ENCODE measurements at places on chromosomes 12 and 14.

GRCh38 chr12:49552425-49552824 is 13.6 kb downstream of the KCNH3 start:
- DNase-seq: no peak

- DNase-seq: no peak
Measured at GRCh38 chr12:95126736-95127135, 53.3 kb upstream of the NR2C1 start.

DNA sequence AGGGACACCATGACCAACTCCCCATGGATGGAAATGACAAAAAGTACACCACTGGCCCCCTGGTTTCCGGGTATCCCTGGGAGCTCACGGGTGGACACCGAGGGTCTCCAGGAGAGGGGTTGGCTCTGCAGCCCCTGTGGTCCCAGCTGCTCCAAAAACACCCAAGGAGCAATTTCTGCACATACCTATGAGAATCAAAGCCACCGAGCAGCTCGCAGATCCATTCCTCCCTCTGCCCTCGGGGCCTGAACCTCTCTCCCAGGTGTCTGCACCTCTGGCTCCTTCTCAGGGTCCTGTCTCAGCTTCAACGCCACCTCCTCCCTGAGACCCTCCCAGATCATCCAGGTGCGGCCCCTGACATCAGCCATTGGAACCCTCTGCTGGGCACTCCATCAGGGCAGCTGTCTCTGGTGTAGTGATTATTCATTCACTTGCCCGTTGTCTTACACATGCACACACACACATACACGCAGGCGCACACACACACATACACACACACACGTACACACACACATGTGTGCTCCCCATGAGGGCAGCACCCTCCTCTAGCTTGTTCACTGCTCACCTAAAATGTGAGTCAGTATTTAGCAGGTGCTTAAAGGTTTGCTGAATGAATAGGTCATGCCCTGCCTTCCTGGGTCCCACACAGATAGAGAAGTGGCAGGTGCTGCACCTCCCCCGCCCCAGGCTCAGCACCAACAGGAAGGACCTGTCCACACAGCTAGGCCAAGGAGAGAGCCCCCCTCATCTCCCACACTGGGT is 5.9 kb downstream of the RIMBP2 start:
- DNase-seq: no peak

GRCh38 chr12:71639341-71639760 is 24.3 kb downstream of the ZFC3H1 start:
- DNase-seq: no peak

DNA sequence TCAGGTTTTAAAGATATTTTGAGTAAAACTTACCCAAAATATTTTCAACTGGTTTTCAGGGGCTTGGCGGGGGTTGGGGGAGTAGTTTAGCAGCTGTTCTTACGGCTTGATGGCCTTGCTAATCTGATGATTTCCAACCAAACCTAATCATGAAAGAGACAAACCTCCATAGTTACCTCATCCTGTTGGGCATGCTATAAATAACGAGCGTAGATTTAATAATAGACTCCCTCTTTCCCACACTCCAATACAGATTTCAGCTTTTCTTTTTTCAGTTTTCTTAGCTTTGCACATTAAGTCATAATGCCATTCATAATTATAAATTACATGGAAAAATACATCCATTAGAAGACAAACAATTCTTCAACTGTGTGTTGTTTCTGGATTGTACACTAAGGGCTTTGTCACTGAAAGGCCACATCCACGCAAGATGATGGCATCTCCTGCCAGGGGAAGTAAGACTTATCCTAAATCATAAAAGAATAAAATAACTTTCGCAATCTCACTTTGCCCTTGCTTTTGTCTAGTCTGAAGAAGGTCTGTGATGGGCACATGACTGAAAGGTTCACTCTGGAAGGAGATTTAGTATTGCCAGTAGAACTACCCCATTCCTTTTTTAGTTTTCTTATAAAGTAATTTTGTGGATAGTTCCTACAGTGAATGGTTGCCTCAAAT is 23.2 kb downstream of the ITPR2 start:
- DNase-seq: no peak

- DNase-seq: no peak
Measured at GRCh38 chr14:64873506-64874219, 6.0 kb downstream of the SPTB start.

DNA sequence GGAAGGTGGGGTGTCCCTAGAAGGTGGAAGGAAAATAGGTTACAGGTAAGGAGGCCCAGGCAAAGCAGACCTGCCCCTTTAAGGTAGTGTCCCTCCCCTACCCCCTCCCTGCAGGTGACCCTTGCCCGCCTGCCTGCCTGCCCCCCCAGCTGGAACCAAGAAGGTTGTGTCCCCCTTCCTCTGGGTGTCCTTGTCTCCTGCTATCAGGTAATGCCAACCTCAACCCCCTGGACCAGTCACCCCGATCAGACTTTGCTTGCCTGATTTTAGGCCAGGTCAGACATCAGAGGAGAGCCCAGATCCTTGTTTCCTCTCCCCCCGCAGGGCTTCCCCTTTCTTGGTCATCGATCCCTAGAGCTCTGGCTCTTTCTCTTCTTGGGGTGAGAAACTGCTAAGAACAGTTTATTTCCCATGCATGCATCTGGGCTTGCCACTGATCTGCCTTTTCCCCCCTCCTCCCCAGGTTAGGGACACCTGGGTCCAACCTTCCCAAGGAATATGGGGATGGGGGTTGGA is at the start of gene SLC39A5:
SLC39A5 (plus strand) TSS at position 136 of the 516 bp plus-strand sequence. CDS start 1,224 bp downstream, outside the sequence.
- no peak for DNase-seq

- DNase-seq: no peak
Measured at GRCh38 chr12:2759733-2760132, 35.0 kb upstream of the FKBP4 start.

DNA sequence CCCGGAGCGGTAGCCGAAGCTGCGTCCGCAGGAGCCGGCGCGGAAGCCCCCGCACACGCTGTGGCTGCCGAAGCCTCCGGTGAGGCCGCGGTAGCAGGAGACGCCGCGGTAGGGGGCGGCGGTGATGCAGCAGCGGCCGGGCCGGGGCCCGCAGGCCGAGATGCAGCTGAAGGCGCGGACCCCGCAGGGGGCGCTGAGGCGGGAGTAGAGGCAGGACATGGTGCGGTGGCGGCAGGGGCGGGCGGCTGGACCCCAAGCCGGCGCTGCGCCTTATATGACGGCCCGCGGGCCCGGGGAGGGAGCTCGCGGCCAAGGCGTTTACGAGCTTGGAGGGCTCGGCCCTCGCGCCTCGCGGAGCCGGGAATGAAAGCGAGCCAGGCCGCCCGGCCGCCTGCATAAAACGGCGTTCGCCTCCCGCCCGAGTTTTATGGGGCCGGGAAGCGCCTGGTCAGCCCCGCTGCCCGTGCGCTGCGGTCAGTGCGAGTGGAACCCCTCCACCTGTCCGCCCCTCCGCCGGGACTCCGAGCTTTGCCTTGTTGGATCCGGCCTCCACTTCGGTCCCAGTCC is 16.0 kb upstream of the KRT86 start:
- DNase-seq: no peak

DNA sequence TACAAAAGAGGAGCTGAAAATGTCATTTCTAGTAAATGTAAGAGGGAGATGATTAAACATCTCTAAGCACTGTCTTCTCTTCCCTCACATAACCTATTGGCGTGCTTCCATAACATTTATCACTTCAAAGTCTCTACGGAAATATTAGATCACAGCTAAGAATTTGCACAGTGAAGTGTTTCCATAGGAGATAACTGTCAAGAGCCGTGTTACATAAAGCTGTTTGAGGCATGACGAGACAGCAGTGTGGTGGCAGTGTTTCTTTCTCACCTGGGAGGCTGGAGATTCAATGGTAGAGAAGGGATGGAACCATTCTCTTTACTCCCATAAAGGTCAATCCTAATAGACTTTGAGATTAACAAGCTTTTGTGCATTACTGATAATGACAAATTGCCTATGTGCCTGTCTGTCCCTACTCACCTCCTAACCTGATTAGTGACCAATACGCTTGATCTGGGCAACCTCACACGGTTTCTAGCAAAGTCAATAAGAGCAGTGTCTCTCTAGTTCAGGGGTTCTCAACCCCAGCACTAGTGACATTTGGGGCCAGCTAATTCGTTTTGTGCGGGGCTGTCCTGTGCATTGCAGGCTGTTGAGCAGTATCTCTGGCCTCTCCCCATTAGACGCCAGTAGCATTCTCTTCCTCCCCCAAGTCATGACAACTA is 35.3 kb downstream of the FBXW8 start:
- DNase-seq: no peak

DNA sequence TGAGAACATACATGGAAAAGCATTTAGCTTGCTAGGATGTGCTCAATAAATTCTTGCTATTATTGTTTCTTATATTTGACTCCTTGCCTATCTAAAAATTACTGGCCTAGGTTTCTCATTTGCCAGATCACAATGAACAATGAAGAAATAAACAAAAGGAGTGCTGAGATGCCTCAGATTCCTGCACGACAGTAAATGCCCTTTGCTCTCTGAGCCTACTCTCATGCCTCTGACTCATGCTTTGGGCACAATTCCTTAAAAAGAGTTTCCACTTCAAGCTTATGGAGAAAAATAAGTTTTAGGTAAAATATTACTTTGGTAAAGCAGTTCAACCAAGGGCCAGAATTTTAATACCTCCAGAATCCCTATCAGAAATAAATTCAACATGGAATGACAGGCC is 30.9 kb downstream of the GRIN2B start:
- DNase-seq: no peak

- DNase-seq: no peak
Measured at GRCh38 chr12:85829391-85829790, 6.8 kb downstream of the RASSF9 start.

- no peak for DNase-seq
Measured at GRCh38 chr12:121793440-121793837, at the start of gene RHOF. Gene RHOF (minus strand): TSS chr12:121793688. CDS start chr12:121793633, 55 bp downstream.

DNA sequence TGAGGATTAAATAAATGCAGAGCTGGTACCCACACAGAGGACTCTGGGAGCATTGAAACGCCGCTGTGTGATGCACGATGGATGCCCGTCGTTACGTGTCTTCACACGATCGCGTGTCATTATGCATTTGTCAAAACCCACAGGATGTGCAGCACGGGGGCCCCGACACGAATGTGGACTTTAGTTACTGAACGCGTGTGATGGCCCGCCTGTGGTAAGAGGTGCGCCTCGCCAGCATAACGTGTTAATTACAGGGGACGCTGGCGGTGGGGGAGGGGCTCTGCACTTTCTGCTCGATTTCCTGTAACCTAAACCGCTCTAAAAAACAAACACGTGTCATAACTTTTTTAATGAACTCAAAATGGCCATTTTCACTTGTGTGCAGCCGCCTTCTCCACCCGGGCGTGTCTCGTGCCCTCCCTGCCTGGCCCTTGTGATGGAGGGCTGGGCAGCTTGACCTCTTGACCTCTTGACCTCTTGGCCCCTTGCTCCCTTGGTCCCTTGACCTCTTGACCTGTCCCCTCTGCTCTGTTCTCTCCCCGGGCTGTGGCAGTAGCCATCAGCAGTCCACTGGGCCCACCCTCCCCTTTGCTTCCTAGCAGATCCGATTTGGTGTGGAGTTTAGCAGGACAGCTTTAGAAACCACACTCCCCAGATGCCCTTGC is 33.7 kb upstream of the GALNT9 start:
- no peak for DNase-seq

DNA sequence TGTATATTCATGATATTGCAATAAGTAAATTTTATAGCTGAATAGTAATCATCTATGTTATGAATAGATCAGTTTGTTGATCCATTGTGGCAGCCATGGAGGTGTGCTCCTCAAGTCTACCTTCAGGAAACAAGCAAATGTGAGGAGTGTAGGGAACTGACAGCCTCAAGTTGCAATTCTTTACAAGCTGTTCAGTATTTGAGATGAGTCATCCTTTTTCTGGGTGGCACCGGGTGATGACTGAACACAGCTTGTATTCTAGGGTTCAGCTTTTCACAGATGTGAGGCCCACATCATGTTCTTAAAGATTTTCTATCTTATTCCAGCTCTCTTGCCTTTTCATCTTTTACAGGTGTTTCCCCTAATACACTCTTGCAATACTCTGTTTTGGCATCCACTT is 452.4 kb downstream of the KCNH5 start:
- peak; percentile 63 for DNase-seq

GRCh38 chr12:48947727-48948126 is 9.6 kb downstream of the ARF3 start:
- DNase-seq: no peak

- DNase-seq: no peak
Measured at GRCh38 chr12:80807640-80808288, 91.1 kb downstream of the MYF5 start.

GRCh38 chr12:108565146-108565545 is 2.8 kb downstream of the ISCU start:
- no peak for DNase-seq

GRCh38 chr12:132279184-132279889 is 50.1 kb downstream of the GALNT9 start:
- no peak for DNase-seq

- no peak for DNase-seq
Measured at GRCh38 chr12:46723629-46724419, 102.0 kb downstream of the SLC38A4 start.

GRCh38 chr12:68773582-68773981 is 27.6 kb downstream of the SLC35E3 start:
- no peak for DNase-seq

- DNase-seq: no peak
Measured at GRCh38 chr14:72947366-72948160, 21.3 kb downstream of the DCAF4 start.

GRCh38 chr12:54126696-54127537 is 61.9 kb downstream of the SMUG1 start:
- no peak for DNase-seq

- DNase-seq: no peak
Measured at GRCh38 chr12:33794954-33795353, 227.3 kb upstream of the ALG10 start.

- DNase-seq: no peak
Measured at GRCh38 chr12:116651089-116651488, 86.8 kb downstream of the SPRING1 start.

DNA sequence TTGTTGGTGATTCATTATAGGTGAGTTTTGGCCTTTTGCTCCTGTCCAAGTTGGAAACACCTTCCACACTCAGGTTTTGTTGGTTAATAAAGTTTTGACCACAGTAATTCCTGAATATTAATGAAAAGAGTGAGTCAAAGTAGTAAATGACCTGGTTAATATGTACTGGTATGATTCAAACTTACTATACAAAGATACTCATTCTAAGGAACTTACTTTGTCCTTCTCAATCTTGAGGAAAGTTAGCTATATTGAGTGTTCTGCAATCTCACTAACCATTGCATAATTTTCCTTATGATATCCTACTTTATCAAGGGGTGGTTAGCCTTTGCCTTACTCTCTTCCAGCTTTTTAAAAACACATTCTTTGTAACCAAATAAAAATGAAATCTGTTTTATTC is 20.9 kb upstream of the HECTD1 start:
- DNase-seq: no peak

GRCh38 chr14:55645145-55645544 is 65.1 kb downstream of the KTN1 start:
- DNase-seq: no peak

Data from NCI-H2171 treated with DMSO at 0.1 percent for 48 hours (cell line).